ENCODE measurements at places on chromosomes 6 and 20.

DNA sequence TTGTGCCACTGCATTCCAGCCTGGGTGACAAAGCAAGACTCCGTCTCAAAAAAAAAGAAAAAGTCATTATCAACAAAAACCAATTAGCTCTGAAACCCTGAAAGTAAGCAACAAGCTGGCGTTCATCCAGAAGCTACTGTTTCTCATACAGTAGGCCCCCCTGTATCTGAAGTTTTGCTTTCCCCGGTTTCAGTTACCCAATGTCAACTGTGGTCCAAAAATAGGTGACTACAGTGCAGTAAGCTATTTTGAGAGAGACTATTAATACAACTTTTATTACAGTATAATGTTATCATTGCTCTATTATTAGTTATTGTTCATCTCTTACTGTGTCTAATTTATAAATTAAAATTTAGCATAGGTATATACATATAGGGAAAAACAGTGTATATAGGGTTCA, 135.1 kb downstream of the KIF16B start:
- no peak for DNase-seq

- DNase-seq: no peak
Measured at GRCh38 chr6:81289229-81289628, 463.3 kb downstream of the TENT5A start.

GRCh38 chr6:2793534-2794151, 28.4 kb downstream of the WRNIP1 start:
- no peak for DNase-seq

DNA sequence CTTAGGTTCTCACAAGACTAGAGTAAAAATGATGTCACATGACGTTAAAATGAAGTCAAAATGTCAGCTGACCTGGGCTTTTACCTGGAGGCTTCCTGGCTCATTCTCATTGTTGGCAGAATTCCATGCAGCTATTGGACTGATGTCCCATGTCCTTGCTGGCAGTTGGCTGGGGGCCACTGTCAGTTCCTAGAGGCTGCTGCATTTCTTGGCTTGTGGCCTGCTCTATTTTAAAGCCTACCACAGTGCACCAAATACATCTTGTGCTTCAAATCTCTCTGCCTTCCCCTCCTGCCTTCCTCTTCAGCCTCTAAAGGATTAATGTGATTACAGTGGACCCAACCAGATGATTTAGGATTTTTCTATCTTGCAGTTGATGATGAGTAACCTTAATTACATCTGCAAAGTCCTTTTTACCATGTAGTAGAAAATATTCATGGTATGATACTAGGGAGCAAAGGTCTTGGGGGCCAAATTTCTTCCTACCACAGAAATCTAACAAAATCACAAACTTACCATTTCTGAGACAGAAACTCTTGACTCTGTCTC, 81.9 kb downstream of the FIG4 start:
- DNase-seq: no peak

DNA sequence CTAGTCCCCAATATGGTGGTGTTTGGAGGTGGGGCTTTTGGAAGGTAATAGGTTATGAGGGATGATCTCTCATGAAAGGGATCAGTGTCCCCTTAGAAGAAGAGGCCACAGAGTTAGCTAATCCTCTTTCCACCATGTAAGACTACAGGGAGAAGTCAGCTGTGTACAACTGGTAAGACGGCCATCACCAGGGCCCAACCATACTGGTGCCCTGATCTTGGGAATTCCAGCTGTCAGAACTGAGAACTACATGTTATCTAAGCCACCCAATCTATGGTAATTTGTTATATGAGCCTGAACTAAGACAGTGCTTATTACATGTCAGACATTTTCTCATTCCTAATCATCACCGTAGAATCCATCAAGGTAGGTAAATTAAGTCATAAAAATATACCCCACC, 77.7 kb upstream of the ZNF217 start:
- DNase-seq: no peak

DNA sequence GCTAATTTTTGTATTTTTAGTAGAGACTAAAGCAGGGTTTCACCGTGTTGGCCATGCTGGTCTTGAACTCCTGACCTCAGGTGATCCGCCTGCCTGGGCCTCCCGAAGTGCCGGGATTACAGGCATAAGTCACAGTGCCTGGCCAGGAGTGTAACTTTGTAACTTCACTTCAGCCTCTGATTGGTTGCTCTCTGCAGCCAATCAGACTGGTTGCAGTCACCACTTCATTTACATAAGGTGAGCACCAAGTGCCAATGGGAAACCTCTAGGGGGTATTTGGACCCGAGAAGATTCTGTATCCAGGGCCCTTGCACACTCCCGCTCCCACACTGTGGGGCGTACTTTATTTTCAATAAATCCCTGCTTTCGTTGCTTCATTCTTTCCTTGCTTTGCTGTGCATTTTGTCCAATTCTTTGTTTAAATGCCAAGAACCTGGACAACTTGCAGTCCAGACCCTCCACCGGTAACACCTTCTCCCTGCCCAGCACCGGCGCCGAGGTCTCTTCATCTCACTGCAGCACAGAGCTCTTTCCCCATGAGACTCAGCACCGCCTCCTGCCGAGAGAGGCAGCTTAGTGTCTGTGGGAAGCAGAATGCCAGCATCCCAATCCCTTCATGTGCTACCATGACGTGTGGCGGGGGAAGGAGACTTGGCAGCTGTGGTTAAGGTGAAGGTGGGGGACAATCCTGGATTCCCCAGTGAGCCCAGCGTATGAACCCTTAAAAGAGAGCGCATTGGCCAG, 14.0 kb upstream of the MRGBP start:
- DNase-seq: no peak
